Right lung (tissue), 10 donors: ENCODE measurements at places on chromosomes 1 and 21. TPM values are rescaled to one million over a fixed set of nuclear protein-coding genes. Genes with fewer than 3 reads are reported as not detected.

- no peak for DNase-seq
Observed at GRCh38 chr21:34865400-34866241, 183.5 kb downstream of the RUNX1 start.

GRCh38 chr1:163796394-163796821, 474.7 kb downstream of the NUF2 start:
- no peak for DNase-seq

- DNase-seq, result no peak
Observed at GRCh38 chr1:167996266-167996665, 59.4 kb upstream of the MPC2 start.

GRCh38 chr21:14833666-14834351, 231.0 kb downstream of the NRIP1 start:
- DNase-seq, result no peak

DNA sequence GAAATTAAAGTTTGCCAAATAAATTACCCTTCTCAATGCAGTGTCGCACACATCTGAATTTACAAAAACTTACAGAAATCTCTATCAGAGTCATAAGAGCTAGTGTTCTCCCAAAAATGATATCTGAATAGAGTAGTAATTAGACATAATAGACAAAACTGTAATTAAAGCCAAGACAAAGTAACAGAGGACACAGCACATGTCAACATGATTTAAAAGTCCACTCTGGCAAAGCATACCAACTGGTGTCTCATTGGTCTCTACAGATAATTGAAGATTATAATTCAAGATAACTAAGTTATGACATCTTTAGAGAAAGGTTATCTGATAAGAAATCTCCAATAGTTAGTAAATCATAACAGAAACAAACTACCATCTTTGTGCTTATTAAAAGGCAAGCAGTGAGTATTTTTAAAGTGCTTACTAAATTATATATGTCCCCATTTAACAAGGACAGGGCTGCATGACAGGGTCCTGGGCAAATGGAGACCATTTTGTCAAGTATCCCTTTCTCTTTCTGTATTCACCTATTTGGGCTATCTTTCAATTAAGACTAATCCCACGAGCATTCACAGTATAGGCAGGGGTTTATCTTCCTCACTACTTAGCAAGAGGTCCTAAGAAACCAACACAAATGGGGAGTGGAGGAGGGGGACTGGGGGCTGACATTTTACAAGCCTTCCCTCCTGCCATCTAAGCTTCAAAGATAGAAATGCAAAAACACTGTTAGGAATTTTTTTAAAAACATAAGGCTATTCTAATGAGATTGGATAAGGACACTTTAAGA, 26.0 kb downstream of the PTP4A2 start:
- DNase-seq, result no peak

DNA sequence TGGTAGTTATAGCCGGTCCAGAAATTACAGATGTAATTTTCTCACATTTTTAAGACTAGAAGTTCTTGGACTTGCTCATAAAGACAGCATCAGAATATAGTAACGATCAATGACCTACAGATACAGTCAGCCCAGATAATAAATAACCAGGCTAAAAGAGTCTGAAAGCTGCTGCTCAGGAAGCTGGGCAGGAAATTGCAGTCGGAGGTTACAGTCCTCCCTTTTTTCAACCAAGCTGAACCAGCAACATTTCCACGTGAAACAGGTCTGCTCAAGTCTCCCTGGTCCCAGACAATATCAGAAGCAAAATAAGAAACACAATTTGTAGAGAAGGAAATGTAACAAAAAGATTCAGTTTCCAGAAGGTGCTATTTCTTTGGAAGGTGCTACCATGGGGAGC, 457.4 kb downstream of the SIPA1L2 start:
- DNase-seq, result no peak

GRCh38 chr21:38354746-38355145, 98.0 kb downstream of the KCNJ15 start:
- no peak for DNase-seq

DNA sequence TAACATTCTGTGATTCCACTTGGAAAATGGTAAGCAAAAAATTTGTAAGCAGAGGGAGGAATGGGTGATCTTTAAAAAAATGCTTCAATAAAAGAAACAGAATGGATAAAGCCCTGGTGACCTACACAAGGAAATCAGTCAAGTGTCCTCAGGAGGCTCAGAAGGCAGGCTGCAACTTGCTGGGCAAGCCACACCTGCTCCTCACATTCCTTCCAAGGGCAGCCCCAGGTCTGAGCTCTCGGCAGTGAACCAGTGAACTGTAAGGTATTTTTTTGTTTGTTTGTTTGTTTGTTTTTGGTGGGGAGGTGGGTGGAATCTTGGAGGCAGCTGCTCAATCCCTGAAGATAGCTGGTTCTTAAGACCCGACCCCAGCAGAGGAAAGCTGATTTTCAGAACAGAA, 4.4 kb downstream of the TACSTD2 start:
- DNase-seq, result no peak

DNA sequence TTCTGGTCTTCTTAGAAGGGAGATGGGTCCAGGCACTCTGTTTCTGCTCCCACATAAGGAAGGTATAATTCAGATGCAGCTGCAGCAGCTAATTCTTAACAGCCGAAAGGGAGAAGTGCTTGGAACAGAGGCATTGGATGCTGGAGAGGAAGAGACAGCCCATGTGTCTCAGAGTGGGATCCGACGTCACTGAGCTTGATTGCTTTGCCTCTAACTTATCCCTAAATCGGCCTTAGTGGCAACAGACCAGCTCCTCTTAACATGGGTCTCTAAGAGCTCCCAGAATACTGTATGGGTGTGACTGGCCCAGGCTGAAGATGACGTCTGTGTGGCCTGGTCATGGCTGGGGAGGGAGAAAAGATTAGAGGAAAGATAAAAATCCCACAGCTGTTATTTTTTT, 40.7 kb upstream of the KCND3 start:
- DNase-seq, result no peak

DNA sequence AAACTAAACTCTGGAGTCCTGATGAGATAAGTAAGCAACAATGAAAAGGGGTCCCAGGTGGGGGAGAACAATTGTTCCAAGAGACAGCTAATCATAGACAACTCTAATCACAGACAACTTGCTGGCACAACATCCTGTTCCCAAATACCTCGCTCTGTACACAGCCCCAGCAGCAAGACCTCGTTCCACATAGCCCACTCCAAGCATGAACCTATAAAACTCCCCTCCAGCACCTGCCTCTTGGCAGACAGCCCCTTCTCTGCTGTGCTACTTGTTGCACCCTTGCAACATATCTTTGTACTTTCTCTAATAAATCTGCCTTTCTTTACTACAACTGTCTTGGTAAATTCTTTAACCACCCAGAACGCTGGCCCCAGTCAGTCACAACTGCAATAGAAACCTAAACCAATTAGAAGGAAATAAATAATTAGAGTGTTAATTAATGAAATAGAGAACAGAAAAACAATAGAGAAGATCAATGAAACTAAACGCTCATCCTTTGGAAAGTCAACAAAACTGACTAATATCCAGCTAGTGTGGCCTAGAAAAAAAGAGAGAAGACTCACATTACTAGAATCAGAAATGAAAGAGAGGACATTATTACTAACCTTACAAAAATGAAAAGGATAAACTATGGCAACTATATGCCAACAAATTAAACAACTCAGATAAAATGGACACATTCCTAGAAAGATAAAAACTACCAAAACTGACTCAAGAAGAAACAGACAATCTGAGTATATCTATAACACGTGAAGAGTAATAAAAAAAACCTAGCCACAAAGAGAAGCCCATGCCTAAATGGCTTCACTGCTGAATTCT, 36.1 kb downstream of the LRRC40 start:
- DNase-seq, result no peak

DNA sequence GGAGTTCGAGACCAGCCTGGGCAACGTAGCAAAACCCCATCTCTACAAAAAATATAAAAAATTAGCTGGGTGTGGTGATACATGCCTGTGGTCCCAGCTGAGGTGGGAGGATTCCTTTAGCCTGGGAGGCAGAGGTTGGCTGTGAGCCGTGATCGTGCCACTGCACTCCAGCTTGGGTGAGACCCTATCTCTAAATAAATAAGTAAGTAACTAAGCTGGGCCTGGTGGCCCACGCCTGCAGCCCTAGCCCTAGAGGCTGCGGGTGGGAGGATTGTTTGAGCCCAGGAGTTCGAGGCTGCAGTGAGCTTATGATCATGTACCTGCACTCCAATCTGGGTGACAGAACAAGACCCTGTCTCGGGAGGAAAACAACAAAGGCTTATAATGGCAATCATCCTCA, 4.6 kb downstream of the CLIC4 start:
- DNase-seq, result no peak

GRCh38 chr1:42266253-42267135, 68.5 kb downstream of the FOXJ3 start:
- no peak for DNase-seq

DNA sequence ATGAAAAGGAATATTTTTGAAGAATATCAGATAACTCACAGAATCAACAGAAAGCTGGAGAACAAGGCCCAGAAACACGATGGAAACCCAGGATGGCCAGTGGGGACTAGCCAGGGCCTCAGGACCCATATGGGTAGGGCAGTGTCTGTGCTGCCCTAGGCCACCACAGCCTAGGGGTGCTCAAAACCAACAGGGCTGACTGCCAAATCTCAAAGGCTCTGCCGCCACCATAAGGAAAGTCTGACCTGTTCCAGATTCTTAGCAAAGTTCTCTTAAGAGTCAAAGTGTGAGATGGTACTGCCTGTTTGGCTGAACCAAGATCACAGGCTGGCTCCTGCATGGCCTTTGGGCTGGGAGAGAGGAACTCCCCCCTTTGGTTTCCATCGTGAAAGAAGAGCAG, 164.7 kb upstream of the CTTNBP2NL start:
- no peak for DNase-seq

DNA sequence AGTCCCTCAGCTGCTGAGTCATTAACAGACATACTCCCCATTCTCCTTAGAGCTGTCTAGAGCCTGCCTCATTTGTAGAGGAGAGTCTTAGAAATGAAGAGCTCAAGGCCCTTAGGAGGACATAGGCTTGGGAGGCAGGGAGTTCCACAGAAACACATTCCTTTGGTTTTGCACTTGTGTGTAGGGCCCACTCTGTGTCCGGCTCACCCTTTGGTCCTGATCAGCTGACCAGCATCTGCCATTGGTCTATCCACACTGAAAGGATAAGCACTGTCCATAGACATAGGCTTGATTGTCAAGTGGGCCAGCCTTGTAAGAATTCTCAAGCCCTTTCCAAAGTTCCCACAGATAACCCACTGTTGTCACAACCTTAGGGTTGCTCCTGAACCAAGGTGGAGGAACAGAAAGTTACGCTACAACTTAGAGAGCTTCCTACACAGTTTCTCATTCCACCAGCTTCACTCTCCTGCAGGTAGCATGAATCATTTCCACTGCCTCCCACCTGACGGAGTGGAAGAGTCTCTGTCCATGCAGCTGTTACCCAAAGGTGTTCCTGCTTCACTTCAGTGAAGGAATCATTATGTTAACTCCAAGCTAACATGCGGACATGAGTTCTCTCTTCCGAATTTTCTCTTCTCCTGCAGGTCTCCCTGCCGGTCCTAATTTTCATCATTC, 96.1 kb downstream of the TNFSF18 start:
- DNase-seq, result no peak

GRCh38 chr21:46119144-46119636, 21.3 kb downstream of the COL6A2 start:
- no peak for DNase-seq

GRCh38 chr1:8004113-8004802, 21.9 kb downstream of the ERRFI1 start:
- no peak for DNase-seq

DNA sequence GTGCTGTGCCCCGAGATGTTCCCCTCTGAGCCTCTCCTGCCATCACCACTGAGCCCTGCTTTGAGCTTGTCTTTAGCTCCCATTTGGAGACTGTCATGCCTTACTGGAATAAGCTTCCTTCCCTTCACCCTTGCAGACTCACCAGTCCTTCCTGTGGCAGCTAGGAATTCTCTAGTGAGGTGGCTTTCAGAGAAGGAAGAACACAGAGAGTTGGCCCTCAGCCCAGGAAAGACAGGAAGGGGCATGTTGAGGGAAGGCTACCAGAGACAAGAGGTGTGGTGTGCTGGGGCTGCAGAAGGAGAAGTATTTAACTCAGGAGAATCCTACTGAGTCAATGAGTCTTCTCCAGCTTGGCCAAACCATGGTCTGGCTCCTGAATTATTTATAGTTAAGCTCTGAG, 76.3 kb downstream of the UCK2 start:
- DNase-seq, result no peak

- DNase-seq, result no peak
Observed at GRCh38 chr21:36369064-36369685, 16.0 kb upstream of the CHAF1B start.

GRCh38 chr1:168303716-168304540, 23.3 kb downstream of the TBX19 start:
- no peak for DNase-seq

- peak; percentile 22 for DNase-seq
Observed at GRCh38 chr1:245310571-245311531, 156.1 kb downstream of the KIF26B start.

DNA sequence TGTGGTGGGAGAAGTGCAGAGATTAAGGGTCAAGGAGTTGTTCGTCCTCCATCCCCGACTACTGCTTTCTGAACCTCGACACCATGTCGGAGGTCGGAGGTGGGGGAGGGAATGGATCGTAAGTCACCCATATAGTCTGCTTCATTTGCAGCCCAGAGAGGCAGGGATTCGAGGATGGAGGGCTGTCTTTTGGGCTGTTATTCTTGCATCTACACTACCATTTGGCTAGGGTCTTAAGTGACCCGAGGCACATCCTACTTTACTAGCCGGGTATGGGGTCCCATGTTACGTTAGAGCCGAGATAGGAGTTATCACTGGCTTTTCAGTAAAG, 578 bp downstream of the USP21 start:
- DNase-seq, result no peak

GPR61 gene
- polyA plus RNA-seq, result 0.27 TPM

GJA8 gene
- not detected for polyA plus RNA-seq

MYOG gene
- polyA plus RNA-seq, result 0.08 TPM

TMED5 gene
- polyA plus RNA-seq, result 61.4 TPM

SLC39A1 gene
- 57.6 TPM for polyA plus RNA-seq

CHAF1B gene
- polyA plus RNA-seq, result 8.7 TPM

ATP1A4 gene
- 0.24 TPM for polyA plus RNA-seq

PEA15 gene
- polyA plus RNA-seq, result 137 TPM

ITLN2 gene
- polyA plus RNA-seq, result not detected

DBT gene
- 21.4 TPM for polyA plus RNA-seq

GUCA2B gene
- polyA plus RNA-seq, result not detected

PIK3C2B gene
- 29.9 TPM for polyA plus RNA-seq

ZFP69 gene
- polyA plus RNA-seq, result 9.1 TPM
